ENCODE measurements at places on chromosomes 5 and 9.
A peak's percentile ranks its signal among the peaks of the same experiment; 100 is the strongest.

- DNase-seq = no peak
Observed at GRCh38 chr9:29209748-29210291, 1636.5 kb upstream of the C9orf72 start.

- DNase-seq = no peak
Observed at GRCh38 chr9:81627481-81627880, 61.9 kb downstream of the TLE1 start.

- no peak for DNase-seq
Observed at GRCh38 chr9:78533500-78533899, 236.6 kb downstream of the PSAT1 start.

- DNase-seq = no peak
Observed at GRCh38 chr5:112772124-112772523, 34.4 kb downstream of the APC start.

DNA sequence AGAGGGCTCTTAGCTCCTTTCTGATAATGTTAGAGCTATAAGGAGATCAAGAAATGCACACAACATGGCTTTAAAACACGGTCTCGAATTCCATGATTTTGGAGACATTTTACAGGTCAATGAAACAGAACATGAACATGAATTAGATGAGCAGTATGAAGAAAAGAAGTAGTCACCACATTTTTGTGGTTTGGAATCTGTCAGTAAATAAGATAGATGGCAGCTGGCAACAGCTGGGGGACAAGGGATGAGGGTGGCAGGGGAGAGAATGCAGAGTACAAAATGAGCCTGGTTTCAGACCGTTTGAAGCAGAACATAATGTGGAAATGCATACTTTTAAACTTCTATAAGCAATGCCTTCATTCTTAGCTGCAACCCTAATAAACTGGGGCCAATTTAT is 107.1 kb downstream of the OXCT1 start:
- DNase-seq = no peak

- no peak for DNase-seq
Observed at GRCh38 chr5:62596691-62597090, 18.1 kb downstream of the LRRC70 start.

- no peak for DNase-seq
Observed at GRCh38 chr5:180139731-180140055, 68.1 kb upstream of the RNF130 start.

GRCh38 chr5:55402199-55402598 is 94.4 kb downstream of the MTREX start:
- DNase-seq = no peak

DNA sequence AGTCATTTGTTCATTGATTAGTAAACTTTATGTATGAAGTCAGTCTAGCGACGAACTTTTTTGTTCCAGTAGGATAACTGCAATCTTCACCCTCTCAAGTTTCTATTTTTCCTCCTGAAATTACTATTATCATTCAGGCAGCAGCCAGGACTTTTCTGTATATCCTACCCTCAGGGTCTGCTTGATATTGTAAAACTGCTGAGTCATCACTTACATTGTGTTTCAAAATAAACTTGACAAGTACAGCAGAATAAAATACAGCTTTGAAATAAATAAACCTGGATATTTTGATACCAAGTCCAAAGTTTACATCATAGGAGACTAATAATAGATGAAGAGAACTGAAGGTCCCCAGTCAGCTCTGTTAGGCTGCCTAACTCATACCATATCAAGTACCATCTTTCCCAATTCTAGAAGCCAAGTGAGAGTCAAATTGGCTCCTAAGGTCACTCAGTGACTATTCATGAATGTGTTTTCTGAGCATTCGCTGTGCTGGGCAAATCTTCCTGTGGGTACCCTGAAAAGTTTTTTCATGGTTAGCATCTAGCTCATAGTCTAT is 234.6 kb downstream of the PARP8 start:
- DNase-seq = no peak

DNA sequence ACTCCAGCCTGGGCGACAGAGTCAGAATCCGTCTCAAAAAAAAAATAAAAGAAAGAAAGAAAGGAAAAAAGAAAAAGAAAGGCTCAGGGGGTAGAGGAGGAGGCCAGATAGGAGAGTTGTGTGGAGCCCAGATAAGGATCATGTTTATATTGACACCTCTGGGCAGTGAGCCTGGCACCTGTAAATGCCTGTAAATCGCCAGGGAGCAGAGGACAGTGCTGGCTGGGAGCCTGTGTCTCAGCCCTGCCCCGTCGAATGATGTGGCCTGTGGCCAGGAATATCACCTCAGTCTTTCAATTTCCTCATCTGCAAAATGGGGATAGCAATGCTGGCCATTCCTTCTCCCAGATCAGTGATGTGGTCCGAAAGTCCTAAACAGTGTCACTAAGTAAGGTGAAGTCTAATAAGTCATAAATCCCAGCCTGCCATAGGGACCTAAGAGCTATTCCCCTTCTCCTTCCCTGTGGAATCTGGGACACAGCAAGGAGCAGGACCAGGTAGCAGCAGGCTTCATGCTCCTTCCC is 10.3 kb upstream of the ABO start:
- no peak for DNase-seq

DNA sequence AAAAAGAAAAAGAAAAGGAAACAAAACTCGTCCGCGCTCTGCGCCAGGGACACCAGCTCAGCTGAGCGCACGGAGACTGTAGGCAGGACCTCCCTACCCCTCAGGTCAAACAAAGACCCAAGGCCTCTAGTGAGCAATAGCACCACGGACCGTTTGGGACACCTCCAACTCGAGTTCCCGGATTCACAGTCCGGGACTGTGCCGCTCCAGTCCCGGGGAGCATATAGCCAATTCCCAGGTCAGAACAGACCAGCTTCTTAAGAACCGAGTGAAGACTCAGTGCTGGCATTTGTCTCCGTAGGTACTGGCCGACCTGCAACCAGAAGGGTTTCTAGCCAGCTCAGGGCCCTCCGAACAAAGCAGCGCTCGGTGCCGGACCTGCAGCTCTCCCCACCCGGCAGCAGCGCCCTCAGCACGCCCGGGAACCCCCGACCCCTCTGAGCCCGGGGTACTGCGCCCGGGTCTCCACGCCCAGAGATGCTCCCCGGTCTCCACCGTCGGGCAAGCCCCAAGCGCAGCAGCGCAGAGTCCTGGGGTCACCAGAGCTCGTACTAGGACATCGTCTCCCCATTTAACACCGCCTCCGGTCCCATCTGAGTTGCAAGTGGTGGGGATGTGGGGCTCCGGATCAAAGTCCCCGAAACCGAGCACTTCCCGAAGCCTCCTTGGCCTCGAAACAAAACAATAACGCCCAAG is 591 bp downstream of the ABCA1 start:
- peak; percentile 35 for DNase-seq

DNA sequence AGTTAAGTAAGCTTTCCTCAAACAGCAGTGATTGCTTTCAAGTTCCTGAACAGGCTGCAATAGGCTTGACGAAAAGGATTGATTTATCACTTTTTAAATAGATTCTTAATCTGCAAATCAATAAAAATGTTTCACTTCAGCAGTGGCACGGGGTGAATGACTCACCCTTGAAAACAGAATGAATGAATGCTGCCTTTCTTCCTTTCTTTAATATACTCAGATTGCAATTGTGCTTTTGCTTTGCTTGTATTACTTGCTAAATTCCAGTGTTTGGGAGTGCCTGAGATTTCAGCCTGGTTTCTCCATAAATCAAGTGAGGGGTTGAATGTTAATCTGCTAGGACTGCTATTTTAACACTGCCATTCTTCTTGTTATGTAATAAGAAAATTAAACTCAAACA is 1293.8 kb downstream of the PTPRD start:
- no peak for DNase-seq

GRCh38 chr5:132962429-132963021 is 909 bp downstream of the AFF4 start:
- DNase-seq = no peak

DNA sequence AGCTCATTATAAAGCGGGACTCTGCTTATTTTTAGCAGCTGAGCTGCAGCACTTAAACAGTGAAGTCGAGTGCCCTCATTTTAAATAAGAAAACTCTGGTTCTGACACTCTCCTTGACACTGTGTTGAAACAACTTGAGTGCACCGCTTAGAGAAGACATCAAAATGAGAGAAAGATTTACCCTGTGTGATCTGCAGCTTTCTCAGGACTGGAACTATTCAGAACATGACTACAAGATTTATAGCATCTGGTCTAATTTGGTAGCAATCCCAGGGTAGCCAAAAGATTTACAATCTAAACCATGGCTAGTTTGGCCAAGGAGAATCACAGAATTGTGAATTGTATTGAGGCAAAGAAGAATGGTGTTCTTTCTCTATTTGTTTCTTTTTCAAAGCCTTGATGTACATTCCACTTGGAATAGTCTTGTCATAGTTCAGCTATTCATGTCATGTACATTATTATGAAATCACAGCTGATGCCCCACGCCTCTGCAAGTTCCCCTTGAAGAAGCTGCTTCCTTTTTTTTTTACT is 38.7 kb downstream of the PLEKHG4B start:
- no peak for DNase-seq

GRCh38 chr5:126562823-126563222 is 32.2 kb downstream of the ALDH7A1 start:
- DNase-seq = no peak

DNA sequence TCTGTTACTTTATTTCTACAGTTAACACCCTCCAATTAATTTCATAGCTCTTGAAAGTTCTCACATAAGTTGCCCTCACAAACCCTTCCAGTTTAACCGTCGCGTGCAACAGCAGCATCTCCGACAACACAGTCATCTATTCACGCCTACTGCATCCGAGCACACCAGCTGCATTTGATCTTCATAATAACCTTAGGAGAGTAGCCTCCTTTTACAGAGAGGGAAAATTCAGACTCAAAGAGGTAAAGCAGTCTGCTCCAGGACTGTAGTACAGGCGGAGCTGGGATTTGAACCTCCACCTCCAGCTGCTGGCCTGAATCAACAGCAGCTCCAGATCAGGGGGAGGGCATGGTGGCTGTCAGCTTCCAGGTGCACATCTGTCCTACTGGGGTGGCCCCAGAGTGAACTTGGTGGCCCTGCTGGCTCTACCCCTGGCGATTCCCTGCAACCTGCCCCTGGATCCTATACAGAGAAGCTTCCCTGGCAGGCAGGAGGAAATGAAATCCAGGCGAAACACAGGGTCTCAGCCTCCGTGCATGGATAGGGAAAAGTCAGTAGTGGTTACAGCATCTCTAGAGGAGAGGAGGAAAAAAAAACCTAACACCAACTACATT is 71.6 kb upstream of the UNC5A start:
- no peak for DNase-seq

GRCh38 chr9:19642256-19642655 is 146.6 kb downstream of the SLC24A2 start:
- no peak for DNase-seq

- no peak for DNase-seq
Observed at GRCh38 chr9:78668148-78668832, 371.4 kb downstream of the PSAT1 start.

- no peak for DNase-seq
Observed at GRCh38 chr5:144307736-144308135, 137.1 kb downstream of the KCTD16 start.

GRCh38 chr9:113449376-113449775 is 14.2 kb upstream of the RGS3 start:
- no peak for DNase-seq

- no peak for DNase-seq
Observed at GRCh38 chr5:9774472-9775079, 144.4 kb upstream of the TAS2R1 start.

- DNase-seq = no peak
Observed at GRCh38 chr9:121797081-121797480, 145.6 kb downstream of the DAB2IP start.

GRCh38 chr9:3191715-3192114 is 334.1 kb downstream of the RFX3 start:
- no peak for DNase-seq

DNA sequence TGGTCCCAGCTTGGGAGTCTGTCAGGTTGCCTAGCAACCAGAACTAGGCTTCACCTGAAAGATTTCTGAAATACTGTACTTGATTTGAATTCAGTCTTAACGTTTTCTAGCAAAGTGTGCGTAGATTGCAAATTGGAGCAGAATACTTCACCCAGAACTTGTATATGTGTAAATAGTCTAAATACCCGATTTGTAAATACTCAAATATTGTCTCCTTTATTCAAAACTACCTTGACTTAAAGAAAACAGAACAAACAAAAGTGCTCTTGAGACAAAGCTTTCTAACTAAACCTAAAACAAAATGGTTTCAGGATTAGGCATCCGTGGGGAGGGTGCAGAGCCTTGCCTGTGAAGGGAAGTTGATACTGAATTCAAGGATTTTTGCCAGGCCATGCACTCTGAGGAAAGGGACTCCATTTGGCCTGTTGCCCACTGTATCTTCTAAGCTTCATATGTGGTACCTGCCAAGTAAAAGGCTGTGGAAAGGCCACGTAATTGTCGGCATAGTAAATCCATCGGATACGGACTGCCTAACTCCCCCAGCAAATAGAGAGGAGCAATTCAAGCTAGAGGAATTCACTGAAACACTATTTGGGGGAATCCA is 744 bp upstream of the HMGCS1 start:
- DNase-seq = no peak

DNA sequence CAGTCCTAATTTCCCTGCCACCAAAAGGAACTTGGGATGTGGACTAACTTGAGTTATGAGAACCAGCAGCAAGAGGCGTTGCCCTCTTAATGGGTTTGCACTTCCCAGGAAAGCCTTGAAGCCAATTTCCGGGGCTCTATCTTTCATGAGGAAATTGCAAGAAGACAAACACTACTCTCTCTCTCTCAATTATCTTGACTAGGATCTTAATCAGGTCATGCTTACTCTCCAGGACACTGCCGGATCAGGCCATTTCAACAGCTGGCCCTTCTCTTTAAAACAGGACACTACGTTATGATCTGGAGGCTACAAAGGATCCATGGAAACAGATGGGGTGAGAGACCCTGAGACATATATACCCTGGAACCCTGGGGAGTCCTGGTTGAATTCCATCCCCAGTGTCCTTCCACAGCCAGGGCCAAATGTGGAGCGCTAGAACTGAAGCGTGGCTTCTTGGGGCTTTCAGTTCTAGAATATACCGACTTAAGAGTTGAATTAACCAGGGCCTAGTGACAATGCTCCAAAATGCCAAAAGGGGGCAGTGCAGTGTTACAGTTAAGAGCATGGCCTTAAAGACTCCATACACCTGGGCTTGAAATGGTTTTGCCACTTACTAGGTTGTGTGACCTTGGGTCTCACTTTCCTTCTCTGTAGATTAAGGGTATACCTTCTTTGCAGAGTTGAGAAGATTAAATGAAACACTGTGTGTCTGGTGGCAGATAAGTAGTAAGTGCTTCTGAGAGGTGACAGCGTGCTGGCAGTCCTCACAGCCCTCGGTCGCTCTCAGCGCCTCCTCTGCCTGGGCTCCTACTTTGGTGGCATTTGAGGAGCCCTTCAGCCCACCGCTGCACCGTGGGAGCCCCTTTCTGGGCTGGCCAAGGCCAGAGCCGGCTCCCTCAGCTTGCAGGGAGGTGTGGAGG is 21.1 kb downstream of the FAM219A start:
- DNase-seq = peak; percentile 87

Measured in NT2/D1 (cell line).